Activated CD4-positive, alpha-beta T cell treated with anti-CD3 and anti-CD28 coated beads, Interleukin-2, amount 10 ng/mL, durations not matched to agents 7 days and 5 days (primary cell): ENCODE measurements at places on chromosomes 7 and 10.

GRCh38 chr7:91408388-91409154 lies 144.3 kb downstream of the FZD1 start:
- DNase-seq, result no peak

- no peak for DNase-seq
Measured at GRCh38 chr10:110820321-110820814, 51.4 kb upstream of the PDCD4 start.

- DNase-seq, result no peak
Measured at GRCh38 chr10:131076356-131076755, 235.2 kb downstream of the TCERG1L start.

DNA sequence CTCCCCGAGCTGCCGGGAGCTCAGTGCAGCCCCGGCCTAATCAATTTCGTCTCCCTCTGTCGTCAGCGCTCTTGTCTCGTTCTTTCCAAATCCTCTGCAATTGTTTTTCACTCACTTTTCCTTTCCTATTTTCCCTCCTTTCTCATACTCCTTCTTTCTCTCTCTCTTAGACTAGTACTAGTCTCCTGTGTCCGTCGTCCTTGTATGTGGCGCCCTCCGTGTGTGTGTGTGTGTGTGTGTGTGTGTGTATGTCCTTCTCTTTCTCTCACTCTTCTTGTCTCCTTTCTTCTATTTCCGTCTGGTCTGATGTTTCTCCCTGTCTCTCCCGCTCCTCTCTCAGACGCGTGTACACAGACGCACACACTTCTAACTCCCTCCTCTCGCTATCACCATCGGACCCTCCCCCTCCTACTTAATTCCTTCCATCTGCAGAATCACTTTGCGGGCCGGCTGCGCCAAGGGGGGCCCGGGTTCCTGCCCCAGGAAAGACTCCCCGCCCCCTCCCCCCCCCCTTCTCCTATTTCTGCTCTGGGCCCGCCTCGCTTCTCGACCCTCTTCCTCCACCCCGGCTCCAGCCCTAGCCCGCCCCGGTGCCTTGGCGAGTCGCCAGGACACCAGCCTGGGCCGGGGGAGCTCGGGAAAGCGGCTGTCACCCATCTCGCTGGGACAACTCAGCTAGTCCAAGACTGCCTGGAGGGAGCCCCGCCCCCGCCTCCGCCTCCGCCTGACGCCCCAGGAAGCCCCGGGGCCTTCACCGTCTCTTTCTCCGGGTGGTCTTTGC lies 743 bp upstream of the ZCCHC24 start:
- peak; percentile 22 for DNase-seq

DNA sequence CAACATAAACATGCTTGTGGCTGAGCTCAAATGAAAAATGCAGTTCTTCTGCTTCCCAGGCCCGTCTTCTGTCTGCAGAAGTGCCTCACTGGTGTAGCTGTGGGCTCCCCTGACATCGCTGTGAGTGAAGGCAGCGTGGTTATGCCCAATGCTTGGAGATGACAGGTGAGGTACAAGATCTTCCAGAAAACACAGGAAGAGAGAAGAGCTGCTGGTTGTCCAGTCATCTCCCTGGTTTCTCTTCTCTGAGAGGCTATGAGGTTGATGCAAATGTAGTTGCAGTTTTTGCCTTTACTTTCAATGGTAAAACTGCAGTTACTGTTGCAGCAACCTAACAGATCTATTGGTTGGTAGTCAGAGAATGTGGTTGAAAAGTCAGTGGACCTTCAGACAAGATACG lies 223.6 kb downstream of the GATA3 start:
- DNase-seq, result no peak

DNA sequence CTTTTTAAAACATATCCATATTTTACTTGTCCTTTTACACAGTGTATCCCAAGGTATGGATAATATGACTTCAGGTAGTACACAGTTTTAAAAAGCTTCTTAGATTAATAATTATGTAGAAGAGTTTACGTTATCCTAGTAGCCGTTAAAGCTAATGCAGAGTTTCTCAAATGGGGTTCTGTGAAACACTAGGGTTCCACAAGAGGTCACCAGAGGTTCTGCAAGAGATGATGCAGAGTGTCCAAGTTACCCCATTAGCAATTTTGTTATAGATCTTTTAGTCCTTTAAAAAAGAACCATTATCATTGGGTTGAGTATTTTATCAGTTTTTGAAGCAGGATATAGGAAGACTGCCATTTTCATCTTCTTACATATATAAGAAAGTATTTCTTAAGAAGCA lies 298.9 kb upstream of the HPS1 start:
- no peak for DNase-seq
